ENCODE measurements at places on chromosomes 11 and 22. TPM values are rescaled to one million over a fixed set of nuclear protein-coding genes. Genes with fewer than 3 reads are reported as not detected.

The ADAMTS8 gene
- total RNA-seq = 0.11 TPM

The MUC5B gene
- 0.18 TPM for total RNA-seq

The NPAS4 gene
- not detected for total RNA-seq

The SUSD2 gene
- 2.6 TPM for total RNA-seq

The POU2AF1 gene
- 0.98 TPM for total RNA-seq

The POTEH gene
- not detected for total RNA-seq

The LZTR1 gene
- total RNA-seq = 23.2 TPM

DNA sequence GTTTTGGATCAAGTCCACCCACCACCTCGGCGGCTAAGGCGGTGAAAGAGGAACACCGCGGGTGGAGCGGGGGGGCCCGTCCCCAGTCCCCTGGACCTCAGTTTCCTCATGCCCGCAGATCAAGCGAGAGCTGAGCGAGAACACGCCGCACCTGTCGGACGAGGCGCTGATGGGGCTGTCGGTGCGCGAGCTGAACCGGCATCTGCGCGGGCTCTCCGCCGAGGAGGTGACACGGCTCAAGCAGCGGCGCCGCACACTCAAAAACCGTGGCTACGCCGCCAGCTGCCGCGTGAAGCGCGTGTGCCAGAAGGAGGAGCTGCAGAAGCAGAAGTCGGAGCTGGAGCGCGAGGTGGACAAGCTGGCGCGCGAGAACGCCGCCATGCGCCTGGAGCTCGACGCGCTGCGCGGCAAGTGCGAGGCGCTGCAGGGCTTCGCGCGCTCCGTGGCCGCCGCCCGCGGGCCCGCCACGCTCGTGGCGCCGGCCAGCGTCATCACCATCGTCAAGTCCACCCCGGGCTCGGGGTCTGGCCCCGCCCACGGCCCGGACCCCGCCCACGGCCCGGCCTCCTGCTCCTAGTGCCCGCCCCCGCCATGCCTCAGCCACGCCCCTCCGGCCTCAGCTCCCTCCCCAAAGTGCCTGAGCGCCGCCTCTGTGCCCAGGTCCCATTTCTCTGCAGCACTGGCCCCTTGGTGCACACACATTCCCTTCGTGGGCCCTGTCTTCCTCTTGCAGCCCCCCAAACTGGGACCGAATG is 12.7 kb downstream of the MAFF start:
- peak overlapping the region; percentile 79 for H3K27ac ChIP-seq
- H3K36me3 ChIP-seq = no peaks in the 10 kb centered on the region
- no peaks in the 10 kb centered on the region for H3K27me3 ChIP-seq
- H3K4me3 ChIP-seq = peak overlapping the region; percentile 51
- peak; percentile 94 for DNase-seq

DNA sequence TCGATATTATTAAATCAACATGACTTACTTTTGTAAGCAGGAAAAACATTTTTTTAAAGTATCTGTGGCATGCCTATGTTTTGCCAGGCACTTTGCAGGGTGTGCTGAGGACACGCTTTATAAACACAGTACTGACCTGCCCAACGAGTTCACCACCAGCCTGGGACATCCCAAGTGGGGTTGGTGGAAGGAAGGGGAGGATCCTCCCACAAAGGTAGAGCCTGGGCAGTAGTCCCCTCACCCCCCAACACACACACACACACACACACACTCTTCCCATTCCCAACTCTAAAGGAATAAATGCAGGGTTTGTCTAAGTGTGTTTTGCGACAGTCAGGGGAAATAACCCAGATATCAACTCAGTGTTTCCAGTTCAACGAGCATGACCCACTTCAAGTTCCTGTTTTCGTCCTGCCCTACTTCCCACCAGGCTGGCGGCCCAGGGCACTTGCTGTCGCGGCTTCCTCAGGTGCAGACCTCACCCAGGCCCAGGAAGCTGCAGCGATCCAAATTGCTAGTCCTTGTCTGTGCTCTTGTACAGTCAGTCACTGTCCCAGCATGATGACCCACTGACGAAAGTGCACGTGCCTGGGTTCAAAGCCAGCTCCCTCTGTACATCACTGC is 3.1 kb downstream of the CERK start:
- DNase-seq = peak; percentile 72
- H3K4me1 ChIP-seq = peaks cover 79% of the 10 kb centered on the region
- no peak overlapping the region for H3K4me3 ChIP-seq
- no peaks in the 10 kb centered on the region for H3K36me3 ChIP-seq
- H3K27me3 ChIP-seq = no peaks in the 10 kb centered on the region

DNA sequence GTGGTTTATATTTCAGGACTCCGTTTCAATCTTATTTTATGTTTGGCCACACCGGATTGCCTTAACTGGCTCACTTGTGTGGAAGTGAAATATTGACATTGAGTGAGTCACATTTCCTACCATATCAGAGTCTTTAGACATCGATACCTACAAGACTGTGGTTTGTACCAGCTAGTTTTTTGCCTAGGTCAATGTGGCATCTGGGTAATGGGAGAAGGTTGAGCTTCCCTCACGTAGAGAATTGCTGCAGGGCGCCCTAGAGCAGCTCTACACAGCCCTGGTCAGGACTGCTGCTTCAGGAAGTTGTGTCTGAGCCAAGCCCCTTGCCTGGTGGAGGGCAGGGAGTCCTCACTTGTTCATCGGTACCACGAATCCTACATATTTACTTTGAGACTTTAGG is 1.6 kb downstream of the GRAMD1B start:
- no peaks in the 10 kb centered on the region for H3K36me3 ChIP-seq
- no peaks in the 10 kb centered on the region for H3K27me3 ChIP-seq
- H3K27ac ChIP-seq = no peak overlapping the region
- no peaks in the 10 kb centered on the region for H3K4me1 ChIP-seq
- H3K4me3 ChIP-seq = no peak overlapping the region

DNA sequence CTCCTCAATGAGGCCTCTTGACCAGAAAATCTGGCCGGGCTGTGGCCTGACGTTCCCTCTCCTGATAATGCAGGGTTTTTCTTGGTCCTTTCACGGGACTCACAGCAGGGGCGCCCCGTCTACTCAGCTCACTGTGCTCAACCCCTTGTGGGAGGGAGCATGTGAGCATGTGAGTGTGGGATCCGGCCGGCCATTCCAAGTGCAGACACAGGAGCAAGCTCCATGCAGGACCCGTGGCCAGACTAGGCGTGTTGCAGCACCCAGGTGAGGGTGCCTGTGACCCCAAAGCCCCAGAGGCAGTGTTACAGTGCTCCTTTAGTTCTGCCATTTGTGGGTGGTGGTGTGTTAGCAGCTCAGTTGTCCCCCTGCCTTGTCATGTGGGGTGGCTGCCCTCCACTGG is 18.0 kb downstream of the DHCR7 start:
- no peak for DNase-seq
- no peak overlapping the region for H3K27ac ChIP-seq
- H3K4me1 ChIP-seq = peaks cover 2% of the 10 kb centered on the region
- H3K4me3 ChIP-seq = no peak overlapping the region
- no peaks in the 10 kb centered on the region for H3K36me3 ChIP-seq

DNA sequence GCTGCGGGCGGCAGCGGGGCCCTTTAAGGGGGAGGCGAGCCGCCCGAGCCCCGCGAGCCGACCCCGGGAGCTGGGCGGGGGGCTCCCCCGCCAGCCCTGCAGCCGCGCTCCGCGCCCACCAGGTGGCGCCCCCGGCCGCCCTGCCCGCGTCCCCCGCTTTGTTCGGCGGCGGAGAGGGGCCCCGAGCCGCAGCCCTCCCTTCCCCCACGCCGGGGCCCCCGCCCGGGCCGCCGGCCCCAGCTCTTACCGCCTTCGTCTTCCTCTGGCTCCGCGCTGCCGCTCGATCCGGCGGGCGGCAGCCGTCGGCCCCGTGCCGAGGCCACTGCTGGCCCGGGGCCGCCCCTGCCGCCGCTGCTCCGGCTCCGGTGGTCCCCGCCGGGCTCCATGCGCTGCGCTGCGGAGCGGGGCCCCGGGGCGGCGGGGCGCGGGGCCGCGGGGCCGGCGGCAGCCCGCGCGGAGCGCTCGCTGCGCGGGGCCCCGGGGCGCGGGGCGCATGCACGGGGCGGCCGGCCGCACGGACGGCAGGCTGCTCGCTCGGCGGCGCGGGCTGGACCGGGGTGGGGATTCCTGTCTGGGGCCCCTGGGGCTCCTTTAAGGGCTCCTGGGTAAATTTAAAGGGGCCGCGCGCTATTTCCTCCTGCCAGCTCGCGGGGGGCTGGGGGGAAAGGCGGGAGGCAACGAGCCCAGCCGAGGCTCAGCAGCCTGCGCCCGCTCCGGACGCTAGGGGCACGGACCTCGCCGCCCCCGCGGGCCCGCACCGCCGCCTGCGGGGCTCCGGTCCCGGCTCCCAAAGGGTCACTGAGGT is at the start of gene ZFTA:
Gene ZFTA, minus strand, starts transcription at position 539 of the 805 bp plus-strand sequence. Its CDS starts 153 bp downstream, at position 386.
- H3K27me3 ChIP-seq = no peaks in the 10 kb centered on the region
- H3K36me3 ChIP-seq = no peaks in the 10 kb centered on the region
- peak; percentile 75 for DNase-seq
- peak within 1 kb of the TSS; percentile 83 for H3K4me3 ChIP-seq
- H3K4me1 ChIP-seq = no peaks in the 10 kb centered on the region

DNA sequence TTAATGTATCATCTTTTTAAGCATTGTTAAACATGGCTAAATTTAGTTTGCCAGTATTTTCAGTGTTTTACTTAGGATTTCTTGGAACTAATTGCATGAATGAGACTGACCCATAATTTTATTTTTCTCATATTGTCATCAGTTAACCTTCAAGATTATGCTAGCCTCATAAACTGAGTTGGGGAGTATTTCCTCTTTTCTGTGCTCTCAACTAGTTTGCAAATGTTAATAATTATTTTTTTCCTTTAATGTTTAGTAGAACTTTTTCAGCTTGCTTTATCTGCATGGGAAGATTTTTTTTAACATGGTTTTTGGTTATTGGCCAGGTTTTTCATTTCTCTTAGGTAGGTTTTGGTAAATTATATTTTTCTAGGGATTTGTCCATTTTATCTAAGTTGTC is 235.4 kb upstream of the SESN3 start:
- H3K4me3 ChIP-seq = no peak overlapping the region
- H3K27ac ChIP-seq = no peak overlapping the region
- H3K4me1 ChIP-seq = no peaks in the 10 kb centered on the region
- H3K36me3 ChIP-seq = no peaks in the 10 kb centered on the region
- no peak for DNase-seq
- H3K27me3 ChIP-seq = no peaks in the 10 kb centered on the region

GRCh38 chr11:20197881-20198280 is 37.6 kb upstream of the DBX1 start:
- H3K4me1 ChIP-seq = no peaks in the 10 kb centered on the region
- no peak for DNase-seq
- H3K27ac ChIP-seq = no peak overlapping the region
- no peak overlapping the region for H3K4me3 ChIP-seq

DNA sequence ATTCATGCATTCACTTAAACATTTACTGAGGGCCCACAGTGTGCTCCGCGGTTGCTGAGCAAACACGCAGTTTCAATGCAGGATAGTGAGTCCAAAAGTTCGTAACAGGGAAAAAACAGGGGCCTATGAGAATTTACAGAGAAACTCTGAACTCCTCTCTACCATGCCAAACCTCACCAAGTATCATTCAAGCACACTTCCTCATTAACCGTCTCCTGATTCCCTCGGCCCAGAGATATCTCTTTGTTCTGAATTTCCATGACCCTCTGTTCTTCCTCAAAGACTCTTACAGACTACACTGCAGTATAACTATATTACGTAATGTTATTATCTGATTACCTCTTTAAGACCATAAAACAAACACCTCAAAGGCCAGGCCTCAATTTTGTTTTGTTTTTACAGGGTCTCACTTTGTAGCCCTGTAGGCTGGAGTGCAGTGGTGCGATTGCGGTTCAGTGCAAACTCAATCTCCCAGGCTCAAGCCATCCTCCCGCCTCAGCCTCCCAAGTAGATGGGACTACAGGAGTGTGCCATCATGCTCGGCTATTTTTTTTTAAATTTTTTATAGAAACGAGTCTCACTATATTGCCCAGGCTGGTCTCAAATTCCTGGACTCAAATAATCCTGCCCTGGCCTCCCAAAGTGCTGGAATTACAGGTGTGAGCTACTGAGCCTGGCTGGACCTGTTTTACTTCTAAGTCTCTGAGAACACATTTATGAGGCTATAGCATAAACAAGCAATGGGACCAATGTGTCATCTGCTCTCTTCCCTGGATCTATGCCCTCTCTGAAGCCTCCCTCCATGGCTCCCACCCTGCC is 3.6 kb downstream of the HPS4 start:
- H3K4me3 ChIP-seq = no peak overlapping the region
- peaks cover 20% of the 10 kb centered on the region for H3K4me1 ChIP-seq
- no peak for DNase-seq
- no peaks in the 10 kb centered on the region for H3K36me3 ChIP-seq
- no peaks in the 10 kb centered on the region for H3K27me3 ChIP-seq

DNA sequence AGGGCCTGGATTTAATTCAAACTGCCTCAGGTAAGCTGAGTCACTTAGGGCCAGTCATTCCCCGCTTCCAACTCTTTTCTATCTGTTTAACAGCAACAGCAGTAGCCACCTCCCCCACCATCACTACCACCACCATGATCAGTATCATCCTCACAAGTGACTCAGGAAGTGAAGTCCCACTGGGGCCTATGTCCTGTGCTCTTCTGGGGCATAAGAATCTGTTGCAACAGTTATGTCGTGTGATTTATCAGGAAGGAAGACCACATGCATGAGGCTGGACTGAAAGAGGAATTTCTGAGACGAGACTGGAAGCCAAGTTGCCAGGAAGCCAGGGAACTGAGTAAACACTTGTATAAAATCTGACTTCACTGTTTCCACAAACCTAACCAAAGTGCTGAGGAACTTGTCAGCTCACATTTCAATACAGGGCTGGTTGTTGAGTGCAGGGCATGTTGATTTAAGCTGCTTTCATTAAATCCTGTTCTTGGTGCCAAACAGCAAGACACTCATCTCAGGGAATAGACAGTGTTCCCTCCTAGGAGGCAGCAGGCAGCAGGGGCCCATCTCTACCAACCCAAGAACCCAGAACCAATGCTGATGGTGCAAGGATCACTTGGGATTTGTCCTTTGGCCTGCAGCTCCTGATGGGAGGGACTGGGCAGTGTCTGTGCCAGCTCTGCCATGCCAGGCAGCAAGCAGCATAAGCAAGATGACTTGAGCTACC is 226.7 kb upstream of the NARS2 start:
- no peak overlapping the region for H3K4me3 ChIP-seq
- H3K36me3 ChIP-seq = no peaks in the 10 kb centered on the region
- H3K27me3 ChIP-seq = no peaks in the 10 kb centered on the region

- H3K36me3 ChIP-seq = no peaks in the 10 kb centered on the region
- H3K27me3 ChIP-seq = no peaks in the 10 kb centered on the region
- no peak overlapping the region for H3K4me3 ChIP-seq
- no peak for DNase-seq
- H3K27ac ChIP-seq = no peak overlapping the region
Measured at GRCh38 chr11:30889143-30889794, 303.1 kb upstream of the MPPED2 start.

- no peak overlapping the region for H3K4me3 ChIP-seq
- H3K4me1 ChIP-seq = no peaks in the 10 kb centered on the region
- no peak for DNase-seq
- no peaks in the 10 kb centered on the region for H3K27me3 ChIP-seq
- no peak overlapping the region for H3K27ac ChIP-seq
- H3K36me3 ChIP-seq = no peaks in the 10 kb centered on the region
Measured at GRCh38 chr22:27639248-27640086, 162.1 kb downstream of the MN1 start.

- H3K4me1 ChIP-seq = no peaks in the 10 kb centered on the region
- no peak for DNase-seq
- H3K4me3 ChIP-seq = no peak overlapping the region
- no peaks in the 10 kb centered on the region for H3K36me3 ChIP-seq
Measured at GRCh38 chr11:34165786-34166555, 60.5 kb downstream of the NAT10 start.

Data from right lobe of liver (tissue), 6 donors.